ENCODE measurements at places on chromosomes 5 and 9. TPM values are rescaled to one million over a fixed set of nuclear protein-coding genes. Genes with fewer than 3 reads are reported as not detected.
A peak's percentile ranks its signal among the peaks of the same experiment; 100 is the strongest.

- DNase-seq: no peak
These were observed 13.0 kb upstream of the SPINK4 start for GRCh38 chr9:33227008-33227398.

- DNase-seq: no peak
These were observed 64.6 kb upstream of the ZFR start for GRCh38 chr5:32508806-32509805.

GRCh38 chr5:139078345-139078744 lies 119.8 kb downstream of the SIL1 start:
- DNase-seq: no peak

DNA sequence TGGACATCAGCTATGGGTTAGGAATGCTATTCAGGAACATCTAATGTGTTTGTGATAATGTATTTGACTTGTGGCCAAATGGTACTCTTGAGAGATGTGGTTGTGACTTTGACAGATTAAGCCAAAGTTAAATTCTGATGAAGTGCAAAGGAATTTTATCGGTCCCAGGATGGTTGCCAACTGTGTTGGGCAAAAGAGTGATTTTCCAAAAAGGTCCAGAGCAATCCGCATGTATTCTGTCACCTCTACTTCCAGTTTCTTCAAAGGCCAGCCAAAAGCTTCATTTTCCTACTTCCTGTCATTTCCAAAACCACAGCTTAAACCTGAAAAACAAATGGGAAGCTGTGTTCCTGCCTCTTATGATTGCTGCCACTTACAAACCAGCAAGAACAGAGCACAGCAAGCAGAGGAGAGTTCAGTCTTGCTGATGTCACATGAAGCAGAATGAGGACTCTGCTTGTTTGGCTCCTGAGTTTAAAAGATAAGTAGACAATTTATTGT lies 59.8 kb downstream of the MARCHF3 start:
- no peak for DNase-seq

DNA sequence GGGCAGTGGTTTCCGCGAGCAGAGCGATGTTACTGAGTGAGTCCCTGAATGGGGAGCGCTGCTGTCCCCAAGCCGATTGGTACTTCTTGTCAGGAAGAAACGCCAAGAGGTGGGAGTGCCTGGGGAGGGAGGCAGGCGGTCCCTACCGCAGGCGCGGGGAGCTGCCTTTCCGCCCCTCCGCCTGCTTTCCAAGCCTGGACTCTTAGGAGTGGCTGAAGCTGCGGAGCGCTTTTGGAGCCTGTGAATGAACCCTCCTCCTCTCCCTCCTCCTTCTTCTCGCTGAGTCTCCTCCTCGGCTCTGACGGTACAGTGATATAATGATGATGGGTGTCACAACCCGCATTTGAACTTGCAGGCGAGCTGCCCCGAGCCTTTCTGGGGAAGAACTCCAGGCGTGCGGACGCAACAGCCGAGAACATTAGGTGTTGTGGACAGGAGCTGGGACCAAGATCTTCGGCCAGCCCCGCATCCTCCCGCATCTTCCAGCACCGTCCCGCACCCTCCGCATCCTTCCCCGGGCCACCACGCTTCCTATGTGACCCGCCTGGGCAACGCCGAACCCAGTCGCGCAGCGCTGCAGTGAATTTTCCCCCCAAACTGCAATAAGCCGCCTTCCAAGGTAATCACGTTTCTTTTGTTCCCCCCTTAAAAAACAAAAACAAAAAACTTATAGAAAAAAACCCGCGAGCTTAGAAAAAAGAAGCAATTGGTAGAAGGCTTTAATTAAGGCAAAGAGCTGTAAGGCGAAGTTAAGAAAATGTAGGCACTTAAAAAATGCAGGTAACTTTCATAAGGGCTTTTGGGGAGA lies at the start of gene VCAN:
Gene VCAN, plus strand, starts transcription at position 340 of the 808 bp plus-strand sequence. CDS start 11,775 bp downstream, outside the sequence.
- DNase-seq: peak; percentile 90

DNA sequence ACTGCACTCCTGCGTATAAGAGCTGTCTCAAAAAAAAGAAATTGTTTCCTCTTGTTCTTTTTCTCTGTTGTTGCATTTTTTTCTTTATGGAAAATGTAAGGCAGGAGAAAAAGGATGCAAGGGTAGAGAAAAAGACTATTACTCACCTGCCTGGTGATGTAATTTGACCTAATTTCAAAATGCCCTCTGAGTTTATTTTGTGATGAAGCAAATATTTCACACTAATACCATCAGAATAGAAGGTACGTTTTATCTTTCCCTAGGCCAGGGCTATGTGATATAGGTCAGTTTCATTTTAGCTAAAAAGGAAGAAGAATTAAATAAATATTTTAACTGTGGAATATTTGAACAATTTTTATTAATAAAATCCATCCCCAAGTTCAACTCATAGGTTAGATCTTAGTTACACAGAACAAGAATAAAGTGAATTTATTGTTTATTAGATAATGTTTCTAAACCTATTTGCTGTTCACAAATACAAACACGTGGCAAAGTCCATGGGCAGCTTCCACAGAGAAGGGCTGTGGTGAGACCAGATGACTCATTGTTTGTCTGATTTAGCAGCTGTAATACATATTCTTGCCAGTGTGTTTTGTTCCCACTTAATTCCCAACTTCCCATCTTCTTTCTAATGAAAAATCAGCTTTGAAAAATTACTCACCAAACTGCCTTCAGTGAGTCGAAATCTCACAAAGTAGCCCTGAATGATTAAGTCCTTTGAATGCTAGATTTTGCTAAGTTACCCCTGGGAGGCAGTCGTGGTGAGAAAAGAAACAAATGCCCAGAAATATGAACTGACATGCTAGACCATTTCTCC lies 52.8 kb upstream of the CCDC112 start:
- no peak for DNase-seq

GRCh38 chr5:61784341-61784740 lies 452.3 kb downstream of the ZSWIM6 start:
- DNase-seq: no peak

DNA sequence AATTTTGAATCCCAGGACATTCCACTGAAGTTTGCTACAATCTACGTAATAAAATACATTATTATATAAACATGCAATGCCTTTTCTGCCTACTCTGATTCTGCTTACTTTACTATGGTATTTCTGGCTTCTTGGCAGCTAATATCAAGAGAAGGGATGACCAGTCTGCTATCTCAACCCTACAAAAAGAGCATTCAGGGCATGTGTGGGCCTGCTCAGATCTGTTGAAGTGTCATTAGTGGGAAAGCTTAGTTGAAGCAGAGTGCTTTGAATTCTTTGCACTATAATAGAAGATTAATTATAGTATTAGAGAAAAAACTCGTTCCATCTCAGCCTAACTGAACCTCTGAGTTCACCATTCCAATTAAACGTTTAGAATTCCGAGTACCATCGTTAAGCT lies 339.5 kb upstream of the ISL1 start:
- no peak for DNase-seq

GRCh38 chr9:7145361-7146069 lies 387.7 kb downstream of the KDM4C start:
- DNase-seq: no peak

DNA sequence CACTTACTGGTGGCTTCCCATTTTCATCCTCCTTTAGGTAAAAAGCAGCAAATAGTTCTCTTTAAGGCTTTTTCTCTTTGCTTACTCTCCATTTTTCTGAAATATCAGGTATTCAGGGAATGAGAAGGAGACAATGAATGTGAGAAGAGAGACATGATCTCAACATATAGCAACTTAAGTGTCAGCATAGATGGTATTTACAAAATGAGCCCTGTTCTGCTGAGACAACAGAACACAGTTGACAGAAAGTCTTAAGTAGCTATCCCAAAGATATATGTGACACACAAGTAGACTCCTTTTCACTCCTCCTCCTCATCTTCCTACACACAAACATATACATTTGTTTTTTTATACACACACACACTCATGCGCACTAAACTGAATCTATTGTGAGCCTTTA lies 649.3 kb upstream of the WWC1 start:
- DNase-seq: no peak

DNA sequence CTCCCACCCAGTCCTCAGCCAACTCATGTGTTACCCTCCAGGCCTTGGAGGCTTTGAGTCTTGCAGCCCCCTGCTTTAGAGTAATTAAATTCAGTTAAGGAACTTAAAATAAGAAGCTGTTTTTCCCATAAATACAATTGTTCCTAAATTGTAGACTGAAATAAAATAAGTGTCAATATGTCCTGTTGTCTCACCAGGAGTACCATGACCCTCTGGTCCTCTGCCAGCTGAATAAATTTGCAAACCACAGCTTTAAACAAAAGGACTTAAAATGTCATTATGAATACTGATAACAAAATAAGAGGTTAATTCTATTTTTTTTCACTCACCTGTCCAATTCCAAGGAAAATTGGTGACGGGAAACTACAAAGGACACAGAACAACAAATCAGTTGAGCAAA lies 15.6 kb downstream of the SLC35D2 start:
- DNase-seq: no peak

GRCh38 chr9:97889941-97890887 lies 32.1 kb downstream of the TRMO start:
- DNase-seq: no peak

GRCh38 chr9:129284607-129285291 lies 106.7 kb upstream of the IER5L start:
- no peak for DNase-seq

GRCh38 chr9:11338130-11338529 lies 725.3 kb upstream of the PTPRD start:
- no peak for DNase-seq

GRCh38 chr5:125109293-125109692 lies 362.9 kb upstream of the ZNF608 start:
- no peak for DNase-seq

DNA sequence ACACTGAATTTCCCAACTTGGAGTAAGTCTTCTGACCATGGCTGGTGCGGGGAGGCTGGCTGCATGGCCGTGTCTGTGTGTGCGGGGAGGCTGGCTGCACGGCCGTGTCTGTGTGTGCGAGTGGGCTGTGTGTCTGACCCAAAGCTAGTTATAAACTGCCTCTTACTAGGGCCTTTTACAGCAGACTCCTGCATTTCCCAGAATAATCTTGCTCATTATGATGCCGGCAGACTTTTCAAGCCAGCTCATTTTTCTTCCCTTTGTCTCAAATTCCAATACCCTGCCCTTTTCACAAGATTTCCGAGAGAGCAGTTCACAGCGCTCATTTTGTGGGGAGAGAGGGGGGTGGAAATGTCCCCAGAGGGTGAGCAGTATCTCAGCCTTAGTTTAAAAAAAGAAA lies 470.7 kb upstream of the BRINP1 start:
- DNase-seq: no peak

GRCh38 chr9:116271991-116272390 lies 118.4 kb downstream of the PAPPA start:
- DNase-seq: no peak

DNA sequence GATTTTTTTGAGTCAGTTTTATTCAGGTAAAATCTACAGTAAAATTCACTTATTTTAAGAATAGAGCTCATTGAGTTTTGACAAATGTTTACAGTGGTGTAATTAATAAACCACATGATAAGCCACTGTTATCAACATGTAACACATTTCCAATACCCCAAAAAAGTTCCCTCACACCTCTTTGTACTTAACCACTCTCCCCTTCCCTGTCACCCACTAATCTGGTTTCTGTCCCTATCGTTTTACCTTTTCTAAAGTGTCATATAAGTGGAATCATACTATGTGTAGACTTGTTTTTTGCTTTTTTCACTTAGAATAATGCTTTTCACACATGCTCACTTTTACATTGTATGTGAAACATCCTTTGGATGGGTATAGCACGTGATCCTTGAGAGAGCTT lies 127.2 kb downstream of the KDM4C start:
- no peak for DNase-seq

- no peak for DNase-seq
These were observed 28.6 kb upstream of the EPB41L4B start for GRCh38 chr9:109349421-109349846.

GRCh38 chr9:755454-756381 lies 85.8 kb upstream of the DMRT1 start:
- no peak for DNase-seq

DNA sequence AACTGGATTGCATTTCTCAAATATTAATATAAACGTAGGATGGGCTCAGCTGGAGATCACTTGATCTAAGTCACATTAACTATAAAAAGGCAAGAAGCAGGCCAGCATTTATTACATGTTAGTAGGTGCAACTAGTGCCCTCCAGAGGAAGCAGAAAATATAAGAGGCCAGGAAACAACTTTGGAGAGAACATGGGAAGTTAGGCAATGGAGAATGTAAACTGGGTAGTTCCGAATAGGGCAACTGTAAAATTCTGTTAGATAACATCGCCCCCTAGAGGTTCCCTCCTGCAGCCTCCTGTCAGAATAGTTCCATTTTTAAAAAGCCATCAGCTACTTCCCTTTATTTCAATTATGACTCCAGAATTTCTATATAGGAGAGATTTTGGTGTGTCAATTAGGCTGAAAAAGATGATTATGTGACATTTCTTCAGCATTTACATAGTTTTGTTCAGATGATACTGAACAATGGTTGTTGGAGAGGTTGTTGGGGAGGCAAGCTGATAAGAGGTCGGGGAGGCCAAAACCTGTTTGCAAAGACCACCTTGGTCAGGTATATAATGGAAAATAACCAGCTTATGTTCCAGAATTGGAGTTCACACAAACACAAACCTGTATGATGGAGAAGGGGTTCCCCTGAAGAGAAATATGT lies 22.4 kb downstream of the CCL28 start:
- peak; percentile 59 for DNase-seq

DNA sequence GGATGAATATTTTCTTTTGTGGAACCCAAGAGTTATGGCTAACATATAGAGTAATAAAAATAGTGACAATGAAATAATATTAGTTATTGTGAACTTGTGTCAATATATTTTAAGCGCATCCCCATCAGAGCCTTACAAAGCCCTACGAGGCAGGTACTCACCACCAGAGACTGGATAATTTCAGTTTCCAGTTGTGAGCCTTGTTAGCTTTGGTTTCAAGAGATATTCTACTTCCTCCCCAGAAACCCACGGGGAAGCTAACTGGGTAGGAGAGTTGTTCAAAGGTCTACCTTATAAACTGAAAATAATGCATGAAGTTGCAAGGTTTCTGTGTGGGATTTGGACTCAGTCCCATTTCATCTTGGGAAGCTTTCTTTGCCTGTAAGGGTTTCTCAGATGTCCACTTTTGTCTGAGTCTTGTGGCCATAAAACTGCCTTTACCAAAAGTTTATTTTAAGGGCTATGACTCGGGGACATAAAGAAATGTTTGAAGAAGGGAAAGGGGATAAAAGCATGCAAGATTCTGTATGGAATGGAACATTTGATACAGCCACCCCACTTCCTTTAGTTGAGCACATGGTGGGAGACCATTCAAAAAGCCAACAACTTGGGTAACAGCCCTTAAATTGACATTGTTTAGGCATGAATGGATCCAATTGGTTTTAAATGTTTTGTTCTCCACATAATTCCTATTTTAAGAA lies 57.4 kb upstream of the ANKRD55 start:
- no peak for DNase-seq

Gene KCNT1
- total RNA-seq: 0.16 TPM

Gene STPG3
- not detected for total RNA-seq

Gene FST
- total RNA-seq: 6.1 TPM

Gene SLC6A19
- total RNA-seq: 0.12 TPM

Gene C5orf58
- not detected for total RNA-seq

Gene AQP3
- total RNA-seq: 6.0 TPM

Gene PPWD1
- 31.0 TPM for total RNA-seq

Gene CATSPER3
- total RNA-seq: 0.63 TPM

Gene SYNPO
- total RNA-seq: 327 TPM

Gene NOP16
- total RNA-seq: 9.7 TPM

Gene SPATA31E1
- total RNA-seq: not detected

Gene F2RL2
- 0.51 TPM for total RNA-seq

Gene GDA
- not detected for total RNA-seq

Gene MORN5
- total RNA-seq: not detected

Gene ANKRD31
- 0.24 TPM for total RNA-seq

Gene PAPPA
- total RNA-seq: 16.6 TPM

Gene SPATA31A7
- not detected for total RNA-seq

Gene TRAF1
- 19.8 TPM for total RNA-seq

Measured in aorta (tissue), 5 donors.